ENCODE measurements at places on chromosomes 16 and 17. TPM values are rescaled to one million over a fixed set of nuclear protein-coding genes. Genes with fewer than 3 reads are reported as not detected.

FBXW10 gene
- total RNA-seq, result 0.16 TPM

ARL4D gene
- 1.7 TPM for total RNA-seq

ZNF469 gene
- 1.3 TPM for total RNA-seq

GRCh38 chr16:14375132-14375491, 254.9 kb downstream of the PARN start:
- DNase-seq, result no peak

DNA sequence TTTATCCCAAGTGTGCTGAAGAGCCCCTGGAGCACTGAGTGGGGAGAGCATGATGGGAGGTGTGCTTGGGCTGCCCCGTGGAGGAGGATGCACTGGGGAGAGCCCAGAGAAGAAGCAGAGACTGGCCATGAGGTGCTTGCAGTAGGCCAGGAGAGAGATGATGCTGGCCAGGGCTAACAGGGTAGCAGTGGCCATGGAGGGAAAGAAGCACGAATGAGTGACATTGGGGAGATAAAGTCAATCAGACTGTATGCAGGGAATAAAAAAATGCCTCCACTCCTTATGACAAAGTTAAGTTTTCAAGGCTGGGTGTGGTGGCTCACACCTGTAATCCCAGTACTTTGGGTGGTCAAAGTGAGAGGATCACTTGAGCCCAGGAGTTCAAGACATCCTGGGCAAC, 5.4 kb upstream of the TMEM220 start:
- no peak for DNase-seq

DNA sequence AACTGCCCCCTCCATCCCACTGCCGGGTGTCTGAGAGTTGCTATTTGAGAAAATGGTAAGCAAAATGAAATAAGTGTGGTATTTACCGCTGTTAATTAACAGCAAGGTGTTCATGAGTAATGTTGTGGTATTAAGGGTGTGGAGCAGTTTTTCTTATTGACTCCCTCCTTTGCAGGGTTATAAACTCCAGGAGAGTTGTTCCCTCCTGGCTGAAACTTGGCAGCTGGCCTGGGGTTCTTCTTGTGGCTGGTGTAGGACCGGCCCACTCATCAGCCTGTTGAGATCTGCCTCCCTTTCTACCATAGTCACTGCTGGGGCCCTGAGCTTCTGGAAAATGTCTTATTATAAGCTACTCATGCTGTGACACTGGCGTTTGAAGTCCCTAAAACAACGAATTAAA, 128.6 kb downstream of the SOX9 start:
- no peak for DNase-seq

Data from activated T-cell treated with anti-CD3 and anti-CD28 coated beads, Interleukin-2, amount 50 U/mL, for 4 hours (primary cell).